ENCODE measurements at places on chromosomes 6 and 20.

DNA sequence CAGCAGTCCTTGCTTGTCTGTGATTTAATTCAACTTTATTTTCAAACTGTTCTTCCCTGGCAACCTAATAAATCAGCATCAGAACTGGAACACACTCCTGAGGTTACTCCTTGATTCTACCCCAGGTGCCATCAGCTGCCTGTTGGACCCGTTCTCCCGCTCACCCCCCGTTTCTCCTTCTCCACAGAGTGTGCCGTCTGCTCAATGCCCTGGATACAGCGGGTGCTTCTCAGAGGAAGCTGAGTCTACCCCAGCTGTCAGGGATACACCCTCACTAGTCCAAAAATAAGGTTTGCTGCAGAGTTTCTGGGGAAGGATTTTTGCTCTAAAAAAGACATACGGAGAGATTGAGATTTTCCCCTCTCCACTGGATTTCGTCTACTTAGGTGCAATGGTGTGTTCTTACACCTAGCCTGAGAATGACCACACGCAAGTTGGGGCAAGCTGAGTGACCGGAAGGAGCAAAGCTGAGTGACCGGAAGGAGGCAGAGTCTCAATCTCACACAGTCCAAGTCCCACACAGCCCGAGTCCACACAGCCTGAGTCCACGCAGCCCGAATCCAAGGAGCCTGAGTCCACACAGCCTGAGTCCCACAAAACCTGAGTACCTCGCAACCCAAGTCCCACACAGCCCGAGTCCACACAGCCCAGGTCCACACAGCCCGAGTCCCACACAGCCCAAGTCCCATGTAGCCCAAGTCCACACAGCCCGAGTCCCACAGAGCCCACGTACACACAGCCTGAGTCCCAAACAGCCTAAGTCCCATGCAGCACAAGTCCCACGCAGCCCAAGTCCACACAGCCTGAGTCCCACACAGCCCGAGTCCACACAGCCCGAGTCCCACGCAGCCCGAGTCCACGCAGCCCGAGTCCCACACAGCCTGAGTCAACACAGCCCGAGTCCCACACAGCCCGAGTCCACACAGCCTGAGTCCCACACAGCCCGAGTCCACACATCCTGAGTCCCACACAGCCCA is 58.6 kb upstream of the DACT2 start:
- no peak for DNase-seq

DNA sequence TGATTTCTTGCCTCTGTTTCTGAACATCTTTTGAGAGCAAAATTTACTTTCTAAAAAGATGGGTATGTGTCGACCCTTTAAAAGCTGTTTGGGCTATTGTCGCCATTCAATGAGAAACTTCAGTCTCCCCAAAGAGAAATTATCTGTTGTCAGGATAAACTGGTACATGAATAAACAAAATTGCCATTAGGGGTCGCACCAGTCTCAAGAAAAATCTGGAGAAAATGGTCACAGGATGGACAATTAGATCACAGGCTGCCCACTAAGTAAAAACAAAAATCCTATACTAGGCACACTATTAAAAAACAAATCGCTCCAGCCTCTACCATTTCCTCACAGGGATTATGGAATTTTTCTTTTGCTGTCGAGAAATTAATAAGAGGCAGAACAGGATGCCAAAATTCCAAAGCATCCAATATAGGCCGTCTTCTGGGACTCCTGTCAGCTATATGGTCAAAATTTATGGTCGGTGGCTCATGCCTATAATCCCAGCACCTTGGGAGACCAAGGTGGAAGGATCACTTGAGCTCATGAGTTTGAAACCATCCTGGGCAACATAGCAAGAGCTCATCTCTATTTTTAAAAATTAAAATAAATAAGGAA is 5.5 kb upstream of the HLA-E start:
- peak; percentile 84 for DNase-seq

DNA sequence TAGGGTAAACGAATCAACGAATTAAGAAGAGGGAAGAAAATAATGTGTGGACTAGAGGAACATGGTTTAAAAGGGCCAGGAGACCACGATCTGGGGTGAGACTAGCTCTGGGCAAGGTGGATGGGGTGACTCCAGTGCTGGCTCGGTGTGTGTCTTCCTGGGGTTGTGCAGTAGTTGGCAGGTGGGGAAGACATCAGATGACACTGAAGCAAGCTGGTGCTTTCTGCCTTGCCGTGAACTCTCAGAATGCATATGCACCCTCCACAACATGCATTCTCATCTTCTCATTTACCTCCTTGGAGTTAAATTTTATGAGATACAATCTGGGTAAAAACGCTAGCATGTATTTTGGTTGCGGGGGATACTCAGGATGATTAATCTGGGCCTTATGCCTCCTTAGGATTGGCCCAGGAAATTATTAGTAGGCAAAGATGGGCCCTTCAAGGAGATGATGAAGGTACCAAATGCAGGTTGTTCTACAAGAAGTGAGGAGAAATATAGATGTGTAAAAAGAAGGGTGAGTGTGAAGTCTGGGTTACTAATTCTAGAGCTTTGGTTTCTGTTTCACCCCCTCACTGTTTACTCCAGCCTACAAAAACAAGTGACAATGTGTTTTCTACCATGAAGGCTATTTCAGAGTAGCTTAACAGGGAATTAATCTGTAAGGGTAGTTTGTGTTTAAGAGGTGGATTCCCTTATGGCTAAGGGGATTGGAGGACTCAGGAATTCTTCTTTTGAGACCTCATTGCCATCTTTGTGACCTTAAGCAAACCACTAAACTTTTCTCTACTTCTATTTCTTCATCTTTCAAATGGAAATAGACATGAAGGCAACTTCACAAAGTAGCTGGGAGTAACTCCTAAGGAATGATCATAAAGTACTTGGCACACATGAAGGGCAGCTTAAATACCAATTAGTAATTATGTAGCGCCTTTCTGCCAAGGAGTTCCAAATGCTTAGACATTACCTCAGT is 71.0 kb upstream of the SUPT3H start:
- DNase-seq: no peak

- DNase-seq: no peak
Observed at GRCh38 chr6:111832833-111833418, 40.3 kb downstream of the FYN start.

DNA sequence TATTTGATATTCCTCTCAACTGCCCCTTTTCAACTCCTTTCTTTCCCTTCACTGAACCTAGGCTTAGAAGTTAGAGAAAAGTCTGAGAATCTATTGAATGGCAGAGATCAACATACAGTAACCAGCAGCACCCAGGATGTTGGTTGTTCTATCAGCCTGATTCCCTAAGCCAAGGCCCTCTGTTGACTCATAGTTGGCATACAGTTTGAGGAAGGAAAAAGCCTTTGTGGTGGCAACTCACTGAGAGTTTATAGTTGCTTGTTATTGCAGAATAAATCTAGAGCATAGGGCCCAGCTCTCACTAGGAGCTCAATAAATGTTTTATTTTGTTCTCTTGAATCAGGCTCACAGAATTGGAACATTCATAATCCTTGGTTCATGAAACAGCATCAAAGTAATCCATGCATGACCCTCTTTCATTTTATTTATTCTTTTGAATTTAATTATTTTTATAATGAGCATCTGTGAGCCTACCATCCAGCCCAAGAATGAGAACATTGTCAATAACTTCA is 119.1 kb upstream of the ADGRF1 start:
- DNase-seq: peak; percentile 33

DNA sequence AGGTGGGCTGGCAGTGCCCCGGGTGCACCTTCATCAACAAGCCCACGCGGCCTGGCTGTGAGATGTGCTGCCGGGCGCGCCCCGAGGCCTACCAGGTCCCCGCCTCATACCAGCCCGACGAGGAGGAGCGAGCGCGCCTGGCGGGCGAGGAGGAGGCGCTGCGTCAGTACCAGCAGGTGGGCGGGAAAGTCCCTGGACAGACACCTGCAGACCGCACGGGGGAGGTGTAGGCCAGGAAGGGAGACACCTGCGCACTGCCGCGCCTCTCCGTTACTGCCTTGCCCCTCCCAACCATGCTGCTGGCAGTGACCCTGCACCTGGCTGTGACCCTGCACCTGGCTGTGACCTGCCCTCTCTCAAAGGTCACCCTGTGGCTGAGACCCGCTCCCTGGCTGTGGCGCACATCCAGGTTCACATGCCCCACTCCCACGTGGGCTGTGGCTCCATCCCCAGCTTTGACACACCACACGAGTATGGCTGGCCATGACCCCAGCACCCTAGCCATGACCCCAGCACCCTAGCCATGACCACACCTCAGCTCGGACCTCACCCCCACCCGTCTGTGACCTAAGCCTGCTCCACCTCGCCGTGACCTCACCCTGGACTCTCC is 11.6 kb downstream of the RBCK1 start:
- DNase-seq: no peak

- no peak for DNase-seq
Observed at GRCh38 chr20:7155282-7155681, 387.8 kb downstream of the BMP2 start.

DNA sequence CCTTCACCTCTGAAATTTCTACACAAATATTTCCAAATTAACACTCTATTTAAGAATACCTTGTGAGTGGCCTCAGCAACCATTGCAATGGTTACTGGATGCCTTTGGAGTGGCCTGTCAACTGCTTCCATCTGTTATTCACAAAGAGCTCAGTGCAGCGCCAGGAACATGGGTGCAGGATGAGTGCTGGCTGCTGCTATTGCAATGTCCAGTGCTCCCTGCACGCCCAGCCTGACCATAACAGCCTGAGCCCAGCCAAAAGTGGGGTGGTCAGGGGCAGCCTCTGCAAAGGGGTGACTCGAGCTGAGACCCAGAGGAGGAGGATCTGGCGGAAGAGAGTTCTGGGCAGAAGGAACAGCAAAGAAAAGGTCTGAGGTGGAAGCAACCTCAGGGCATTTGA is 18.4 kb downstream of the CASS4 start:
- no peak for DNase-seq

DNA sequence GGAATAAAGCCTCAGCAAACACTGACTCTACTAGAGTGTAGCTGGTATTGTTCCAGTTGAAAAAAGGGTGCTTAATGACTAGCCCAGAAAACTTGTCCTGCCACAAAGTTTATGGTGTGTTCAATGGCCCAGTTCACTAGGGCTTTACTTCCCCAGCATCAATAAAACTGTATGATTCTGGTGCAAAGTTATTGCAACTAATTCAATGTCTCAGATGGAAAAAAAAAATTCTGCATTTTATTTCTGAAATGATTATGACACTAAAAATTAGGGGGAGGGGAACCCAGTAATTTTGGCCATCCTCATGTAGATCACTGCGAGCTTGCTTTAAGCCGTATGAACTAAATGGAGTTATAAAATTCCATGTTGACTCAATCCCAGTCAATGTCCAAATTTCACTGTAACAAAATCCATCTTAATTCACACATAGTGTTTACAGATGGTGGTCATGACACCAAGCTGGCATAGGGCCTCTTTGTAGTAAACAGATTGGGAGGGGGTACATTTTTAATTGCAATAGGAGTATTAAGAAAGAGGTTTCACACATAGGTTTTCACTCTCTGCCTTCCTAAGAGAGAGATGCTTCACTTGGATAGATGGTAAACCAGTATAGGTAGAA is 41.2 kb downstream of the PTPRK start:
- DNase-seq: no peak

GRCh38 chr6:41728954-41729353 is 6.5 kb downstream of the TFEB start:
- no peak for DNase-seq

DNA sequence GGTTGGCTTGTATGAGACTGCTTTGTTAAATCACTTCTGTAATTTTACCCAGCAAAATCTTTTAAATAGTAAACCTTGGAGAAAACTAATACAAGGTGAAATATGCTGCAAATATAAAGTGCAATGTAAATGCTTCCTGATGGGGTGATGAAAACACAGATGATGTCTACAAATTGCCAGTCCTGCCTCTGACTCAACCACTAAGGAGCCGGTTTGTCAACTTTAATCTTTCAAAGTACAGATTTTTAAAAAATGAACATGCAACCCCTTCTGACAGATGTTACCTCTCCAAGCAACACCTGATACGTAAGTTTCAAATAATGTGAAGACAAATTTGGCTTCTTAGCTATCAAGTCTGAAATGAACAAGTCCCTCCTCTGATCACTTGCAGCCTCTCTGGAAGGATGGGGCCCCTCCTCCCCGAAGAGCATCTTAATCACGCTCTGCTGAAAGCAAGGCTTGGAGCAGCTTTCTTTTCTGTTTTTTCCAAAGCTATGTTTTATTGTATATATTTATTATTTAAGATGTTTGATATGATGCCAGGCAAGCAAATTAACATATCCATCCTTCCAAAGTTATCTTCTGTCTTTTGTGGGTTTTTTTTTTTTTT is 196.0 kb downstream of the MYLK4 start:
- no peak for DNase-seq

DNA sequence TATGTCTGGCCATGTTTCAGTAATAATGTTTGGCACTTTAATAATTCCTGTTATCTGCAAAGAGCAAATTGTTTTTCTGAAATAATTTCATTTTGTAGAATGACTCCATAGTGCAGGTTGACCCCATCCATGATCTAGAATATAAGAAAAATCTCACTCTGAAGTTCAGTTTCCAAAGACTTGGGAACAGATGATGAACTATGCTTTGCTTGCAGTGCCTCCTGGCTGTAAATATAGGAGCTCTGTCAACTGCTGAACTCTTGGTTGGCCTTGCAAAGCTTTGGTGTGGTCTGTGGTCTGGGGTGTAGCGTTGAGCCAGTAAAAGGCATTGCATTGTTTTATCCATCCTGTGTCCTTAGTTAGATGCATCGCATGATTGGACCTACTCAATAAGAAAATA is 104.0 kb downstream of the PLCB4 start:
- DNase-seq: peak; percentile 43

DNA sequence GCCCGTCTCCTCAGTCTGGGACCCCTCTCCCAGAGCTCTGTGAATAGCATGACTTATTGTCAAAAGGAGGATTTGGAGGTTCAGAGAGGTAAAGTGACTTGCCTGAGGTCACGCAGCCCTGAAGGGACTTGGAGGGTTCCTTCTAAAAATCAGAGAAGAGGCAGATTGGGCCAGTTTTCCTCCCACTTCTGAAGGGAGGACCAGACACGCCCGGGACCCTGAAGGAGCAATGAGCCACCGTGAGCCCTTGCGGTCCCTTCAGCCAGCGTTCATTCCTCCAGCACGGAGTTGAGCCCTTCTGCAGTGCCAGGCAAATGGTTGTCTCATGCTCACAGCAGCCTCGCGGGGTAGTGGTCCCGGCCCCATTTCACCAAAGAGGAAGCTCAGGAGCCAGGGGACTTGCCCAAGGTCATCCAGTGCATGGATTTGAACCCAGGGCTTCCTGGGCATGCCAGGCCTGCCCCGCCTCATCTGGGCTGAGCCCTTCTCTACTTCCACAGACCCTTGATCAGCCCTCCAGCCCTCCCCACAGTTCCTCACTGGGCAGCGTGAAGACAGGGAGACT is 7.4 kb downstream of the SRC start:
- DNase-seq: no peak

GRCh38 chr6:67285770-67286495 is 1349.1 kb upstream of the ADGRB3 start:
- DNase-seq: no peak

Measured in hematopoietic multipotent progenitor cell treated with erythropoietin and hydrocortisone succinate and interleukin-3 and kit ligand, for 6 days (in vitro differentiated cells).